Tibial artery (tissue), 4 donors: ENCODE measurements at places on chromosomes 6 and 20.

GRCh38 chr20:36989797-36990196, 38.3 kb upstream of the SAMHD1 start:
- no peak for DNase-seq

- DNase-seq = peak; percentile 84
Measured at GRCh38 chr6:53956068-53956711, 155.1 kb upstream of the MLIP start.

- DNase-seq = no peak
Measured at GRCh38 chr6:107185391-107185970, 70.2 kb upstream of the BEND3 start.

DNA sequence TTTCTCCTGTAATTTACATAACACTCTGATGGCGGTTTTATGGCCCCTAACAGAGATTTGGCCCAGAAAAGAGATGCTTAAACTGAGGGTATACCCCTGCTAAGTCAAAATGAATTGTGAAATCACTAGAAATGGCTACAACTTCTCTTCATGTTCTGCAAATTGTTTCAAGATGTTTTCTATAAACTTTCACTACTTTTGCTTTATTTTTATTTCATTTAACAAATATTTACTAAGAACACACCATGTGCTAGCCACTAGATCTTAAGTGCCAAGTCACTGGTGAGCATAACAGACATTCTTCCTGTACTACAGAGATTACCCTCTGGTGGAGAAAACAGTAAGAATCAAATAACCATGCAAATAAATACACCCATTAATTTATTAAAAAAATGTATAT, 87.6 kb downstream of the KCNQ5 start:
- no peak for DNase-seq
